ENCODE measurements at places on chromosomes 4 and X.
A peak's percentile ranks its signal among the peaks of the same experiment; 100 is the strongest.

DNA sequence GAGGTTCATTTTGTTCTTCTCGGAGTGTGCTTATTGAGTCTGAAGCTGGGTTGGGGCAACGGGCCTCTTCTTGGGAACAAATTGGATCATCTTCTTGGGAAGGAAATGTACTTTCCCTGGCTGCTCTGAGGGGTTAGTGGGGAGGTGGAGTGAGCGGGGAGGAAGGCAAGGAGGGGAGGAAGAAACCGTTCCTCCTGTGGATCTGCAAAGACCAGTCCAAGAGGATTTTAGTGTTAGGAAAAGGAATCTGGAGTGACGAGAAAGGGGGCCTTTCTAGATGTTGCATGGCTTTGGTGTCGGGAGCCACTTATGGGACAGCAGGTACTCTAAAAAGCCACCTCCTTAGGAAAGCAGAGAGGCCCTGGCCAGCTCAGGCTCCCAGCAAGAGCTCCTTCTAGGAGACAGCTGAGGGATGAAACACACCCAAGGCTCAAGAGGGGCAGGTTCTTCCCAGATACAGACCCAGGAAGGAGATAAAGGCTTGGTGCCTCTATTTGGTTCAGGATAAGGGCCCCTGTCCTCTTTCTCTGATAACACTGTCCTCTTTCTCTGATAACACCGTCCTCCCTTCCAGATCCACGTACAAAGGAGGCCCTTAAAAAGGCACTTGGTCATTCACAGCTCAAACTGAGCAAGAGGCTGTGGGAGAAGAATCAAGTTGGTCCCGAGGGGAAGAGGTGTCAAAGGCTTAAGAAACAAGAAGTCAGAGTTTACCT, 451 bp downstream of the SOD3 start:
- DNase-seq = no peak

DNA sequence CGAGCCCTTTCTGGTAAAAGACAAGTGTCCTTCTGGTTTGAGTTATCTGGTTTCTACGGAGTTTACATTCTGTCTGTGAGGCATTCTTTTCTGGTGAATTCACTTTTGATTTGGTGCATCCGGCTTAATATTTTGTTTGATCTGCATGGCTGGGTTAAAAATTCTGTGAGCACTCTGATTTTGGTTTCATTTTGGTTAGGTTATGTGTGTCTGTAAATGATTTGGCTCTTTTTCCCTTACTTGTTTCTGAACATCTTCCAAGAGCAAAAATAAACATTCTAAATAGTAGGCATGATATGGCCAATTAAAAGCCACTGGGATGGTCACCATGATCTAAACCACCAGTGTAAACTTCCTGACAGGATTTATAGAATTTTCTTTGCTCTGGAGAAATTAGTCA, 85.7 kb upstream of the PTPN13 start:
- DNase-seq = no peak

DNA sequence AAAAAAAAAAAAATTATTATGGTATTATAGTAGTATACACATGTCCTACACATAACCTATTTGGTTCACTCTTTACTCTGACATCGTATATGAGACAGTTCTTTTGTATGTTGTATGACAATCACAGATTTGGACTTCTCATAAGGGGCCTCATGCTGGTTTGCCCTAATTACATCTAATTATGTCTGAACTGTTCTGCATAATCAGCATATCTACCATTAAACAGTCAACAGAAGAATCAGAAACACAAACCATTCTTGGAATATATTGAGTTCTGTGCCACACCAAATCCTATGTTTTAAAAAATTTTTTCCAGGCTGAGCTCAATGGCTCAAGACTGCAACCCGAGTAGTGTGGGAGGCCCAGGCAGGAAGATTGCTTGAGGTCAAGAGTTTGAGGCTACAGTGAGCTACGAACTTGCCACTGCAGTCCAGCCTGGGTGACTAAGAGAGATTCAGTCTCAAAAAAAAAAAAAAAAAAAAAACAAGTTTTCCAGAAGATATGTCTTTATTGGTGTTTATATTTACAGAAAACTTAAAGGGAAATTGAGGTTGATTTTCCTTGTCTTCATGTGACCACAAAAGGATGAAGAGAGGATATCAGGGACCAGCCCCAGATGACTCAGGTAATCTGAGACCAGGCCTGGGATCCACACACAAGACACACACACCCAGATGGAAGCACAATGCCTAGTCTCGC, 22.2 kb downstream of the TRIM61 start:
- DNase-seq = no peak

- DNase-seq = no peak
Observed at GRCh38 chr4:153181293-153181692, 22.9 kb upstream of the TRIM2 start.

DNA sequence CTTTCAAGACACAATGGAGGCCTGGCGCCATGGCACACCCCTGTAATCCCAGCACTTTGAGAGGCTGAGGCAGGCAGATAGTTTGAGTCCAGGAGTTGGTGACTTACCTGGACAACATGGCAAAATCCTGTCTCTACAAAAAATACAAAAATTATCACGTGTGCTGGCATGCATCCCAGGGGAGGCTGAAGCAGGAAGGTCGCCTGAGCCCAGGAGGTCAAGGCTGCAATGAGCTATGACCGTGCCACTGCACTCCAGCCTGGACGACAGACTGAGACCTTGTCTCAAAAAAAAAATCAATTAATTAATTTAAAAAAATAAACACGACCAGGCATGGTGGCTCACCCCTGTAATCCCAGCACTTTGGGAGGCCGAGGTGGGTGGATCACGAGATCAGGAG, 2.0 kb upstream of the CTPS2 start:
- no peak for DNase-seq

GRCh38 chrX:152822383-152823086, 8.0 kb downstream of the CETN2 start:
- DNase-seq = no peak

DNA sequence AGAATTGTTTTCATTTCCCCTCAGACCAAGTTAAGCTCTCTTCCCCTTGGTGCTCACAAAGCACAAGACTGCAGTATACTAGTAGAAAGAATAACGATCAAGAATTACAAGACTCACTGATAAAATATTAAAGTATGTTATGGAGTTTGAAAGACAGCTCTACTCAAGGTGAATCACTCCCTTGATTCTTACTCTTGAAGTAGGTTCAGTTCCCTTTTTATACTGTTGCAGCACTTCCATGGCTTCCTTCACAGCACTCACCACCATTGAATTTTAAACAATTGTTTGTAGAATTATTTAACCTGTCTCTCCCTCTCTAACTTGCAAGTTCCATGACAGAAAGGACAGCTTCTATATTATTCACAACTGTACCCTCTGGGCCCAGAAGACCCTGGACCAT, 42.2 kb downstream of the CASK start:
- DNase-seq = no peak

DNA sequence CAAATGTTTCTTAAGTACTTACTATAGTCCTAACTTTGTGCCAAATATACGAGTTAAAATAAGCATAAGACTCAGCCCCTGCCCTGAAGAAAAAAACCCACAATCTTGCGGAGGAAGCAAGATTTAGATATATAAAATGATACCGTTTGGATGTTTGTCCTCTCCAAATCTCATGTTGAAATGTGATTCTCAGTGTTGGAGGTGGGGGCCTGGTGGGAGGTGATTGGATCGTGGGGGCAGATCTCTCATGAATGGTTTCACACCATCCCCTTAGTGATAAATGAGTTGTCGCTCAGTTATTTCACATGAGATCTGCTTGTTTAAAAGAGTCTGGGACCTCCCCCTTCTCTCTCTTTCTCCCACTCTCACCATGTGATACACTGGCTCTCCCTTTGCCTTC, 28.7 kb downstream of the EFHC2 start:
- no peak for DNase-seq

GRCh38 chrX:134715930-134716619, 57.8 kb upstream of the PLAC1 start:
- DNase-seq = no peak

DNA sequence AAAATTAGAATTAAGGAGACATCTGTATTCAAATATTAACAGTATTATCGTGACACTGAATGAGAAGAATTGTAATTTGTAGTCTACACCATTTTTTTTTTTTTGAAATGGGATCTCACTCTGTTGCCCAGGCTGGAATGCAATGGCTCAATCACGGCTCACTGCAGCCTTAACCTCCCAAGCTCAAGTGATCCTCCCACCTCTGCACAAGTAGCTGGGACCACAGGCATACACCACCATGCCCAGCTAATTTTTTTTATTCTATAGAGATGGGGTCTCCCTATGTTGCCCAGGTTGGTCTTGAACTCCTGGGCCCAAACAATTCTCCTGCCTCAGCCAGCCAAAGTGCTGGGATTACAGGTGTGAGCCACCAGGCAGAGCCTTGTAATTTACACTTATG, 24.8 kb downstream of the ELF2 start:
- no peak for DNase-seq

- no peak for DNase-seq
Observed at GRCh38 chr4:153788051-153788412, 851 bp downstream of the SFRP2 start.

DNA sequence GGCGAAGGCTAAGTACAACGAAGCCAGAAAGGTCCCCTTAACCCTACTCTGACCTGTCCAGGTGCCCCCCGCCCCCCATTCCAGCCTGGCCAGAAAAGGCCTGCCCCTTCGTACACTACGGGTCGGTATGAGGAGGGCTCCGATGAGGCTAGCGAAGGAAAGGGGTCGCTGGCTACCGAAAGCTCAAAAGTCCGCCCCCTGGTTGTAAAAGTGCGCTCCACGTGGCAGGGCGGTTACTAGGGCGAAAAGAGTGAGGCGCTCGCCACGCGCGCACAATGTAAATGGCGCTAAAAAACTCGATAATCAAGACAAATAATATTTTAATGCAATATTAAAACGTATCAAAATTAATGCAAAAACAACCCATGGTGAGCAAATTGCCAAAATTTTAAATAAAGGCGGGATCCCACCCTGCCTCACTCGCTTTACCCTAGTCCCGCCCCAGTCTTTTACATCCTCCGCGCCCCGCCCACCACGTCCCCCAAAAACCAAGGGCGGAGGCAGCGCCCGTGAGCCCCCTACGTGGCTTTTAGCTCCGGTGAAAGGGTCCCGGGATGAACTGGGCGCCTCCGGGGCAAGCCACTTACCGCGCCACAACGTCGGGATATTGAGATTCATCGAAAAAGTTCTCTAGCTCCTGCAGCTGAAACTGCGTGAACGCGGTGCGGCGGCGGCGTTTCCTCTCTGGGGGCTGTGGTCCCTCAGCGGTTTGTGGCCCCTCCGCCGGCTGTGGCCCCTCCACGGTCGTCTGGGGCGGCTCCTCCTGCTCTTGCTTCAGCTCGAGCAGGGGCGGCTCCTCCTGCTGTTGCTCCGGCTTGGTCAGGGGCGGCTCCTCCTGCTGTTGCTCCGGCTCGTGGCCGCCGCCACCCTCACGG, 929 bp downstream of the ESX1 start:
- no peak for DNase-seq

GRCh38 chrX:24231131-24231540, 81.6 kb downstream of the ZFX start:
- peak; percentile 27 for DNase-seq

- no peak for DNase-seq
Observed at GRCh38 chrX:7730071-7730470, 112.9 kb upstream of the VCX start.

- no peak for DNase-seq
Observed at GRCh38 chr4:39614487-39615162, 24.0 kb downstream of the SMIM14 start.

- no peak for DNase-seq
Observed at GRCh38 chr4:73675623-73676022, 55.4 kb upstream of the RASSF6 start.

DNA sequence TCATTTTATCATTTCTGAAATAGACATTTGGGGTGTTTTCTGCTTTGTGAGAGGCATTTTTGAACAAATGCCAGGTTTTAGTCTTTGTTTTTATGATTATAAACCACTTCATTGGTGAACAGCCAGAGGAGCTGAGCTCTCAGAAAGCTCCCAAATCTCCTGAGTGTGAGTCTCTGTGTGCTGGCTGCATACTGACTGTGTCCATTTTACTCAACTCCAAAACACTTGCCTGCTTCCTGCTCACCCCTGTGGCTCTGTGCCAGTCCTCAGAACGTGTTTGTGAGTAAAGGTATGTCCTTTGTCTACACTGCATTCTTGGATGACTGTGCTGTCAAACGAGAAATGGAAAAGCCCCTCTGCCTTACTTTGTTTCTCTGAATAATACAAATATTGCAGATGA, 5.4 kb upstream of the LRAT start:
- DNase-seq = no peak

- DNase-seq = no peak
Observed at GRCh38 chr4:53783208-53783859, 192.0 kb upstream of the LNX1 start.

DNA sequence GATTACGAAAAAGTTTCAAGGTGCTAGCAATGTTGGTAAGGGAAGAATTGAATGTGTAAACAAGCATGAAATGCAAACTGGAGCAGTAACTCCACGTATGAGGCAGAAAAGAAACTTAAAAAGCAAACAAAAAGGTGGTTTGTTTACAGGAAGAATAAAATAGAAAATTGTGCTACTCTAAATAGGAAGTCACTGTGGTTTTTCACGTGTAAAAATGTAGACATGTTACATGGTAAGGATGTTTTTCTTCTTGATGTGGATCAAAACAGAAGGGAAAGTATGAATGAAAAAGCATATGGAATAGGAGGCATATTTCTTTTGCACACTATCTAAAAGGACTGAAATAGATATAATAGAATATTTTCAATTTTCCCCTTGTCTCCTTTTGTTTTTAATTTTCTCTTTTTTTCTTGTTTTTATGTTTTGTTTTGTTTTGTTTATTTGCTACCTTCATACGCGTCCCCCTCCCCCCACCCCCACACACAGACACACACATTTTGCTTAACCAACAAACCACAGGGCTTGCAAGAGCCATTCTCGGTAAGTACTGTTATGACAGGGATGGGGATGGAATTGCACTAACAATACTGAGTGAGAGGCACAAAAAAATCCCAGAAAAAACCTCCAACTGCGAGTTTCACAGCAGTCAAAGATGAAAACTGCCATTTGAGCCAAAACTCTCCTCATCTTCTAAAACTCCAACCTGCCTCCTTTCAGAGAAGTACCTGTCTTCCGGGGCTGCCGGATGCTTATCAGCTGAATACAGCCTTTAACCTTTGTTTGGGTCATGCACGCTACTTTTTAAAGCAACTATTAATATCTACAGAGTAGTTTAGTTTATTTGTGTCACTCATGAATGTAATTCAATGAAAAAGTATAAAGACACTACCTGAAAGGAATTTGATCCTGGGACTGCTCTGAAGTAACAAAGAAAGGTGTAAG, 135.8 kb downstream of the IL15 start:
- DNase-seq = no peak

GRCh38 chr4:2357821-2358745, 60.4 kb downstream of the ZFYVE28 start:
- DNase-seq = no peak

DNA sequence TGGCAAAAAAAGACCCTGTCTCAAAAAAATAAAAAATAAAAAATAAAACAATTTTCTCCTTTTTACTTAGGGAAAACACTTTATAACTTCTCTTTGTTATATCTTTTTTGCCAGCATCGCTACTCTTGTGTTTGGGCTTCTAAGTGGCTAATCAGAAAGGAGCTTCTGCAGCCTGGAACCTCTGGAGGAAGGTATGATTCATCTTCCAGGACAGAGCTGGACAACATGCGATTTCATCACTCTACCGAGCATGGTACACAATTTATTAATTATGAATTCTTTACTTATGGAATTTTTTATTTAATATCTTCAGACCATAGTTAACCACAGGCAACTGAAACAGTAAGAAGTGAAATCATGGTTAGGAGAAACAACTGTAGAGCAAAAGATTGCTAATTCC, 1254.3 kb upstream of the AGA start:
- DNase-seq = no peak

- DNase-seq = no peak
Observed at GRCh38 chr4:152545088-152545487, 9.2 kb upstream of the FBXW7 start.

All from Ammon's horn (tissue), 1 donor.